ENCODE measurements at places on chromosomes 3 and 15.
A peak's percentile ranks its signal among the peaks of the same experiment; 100 is the strongest.

DNA sequence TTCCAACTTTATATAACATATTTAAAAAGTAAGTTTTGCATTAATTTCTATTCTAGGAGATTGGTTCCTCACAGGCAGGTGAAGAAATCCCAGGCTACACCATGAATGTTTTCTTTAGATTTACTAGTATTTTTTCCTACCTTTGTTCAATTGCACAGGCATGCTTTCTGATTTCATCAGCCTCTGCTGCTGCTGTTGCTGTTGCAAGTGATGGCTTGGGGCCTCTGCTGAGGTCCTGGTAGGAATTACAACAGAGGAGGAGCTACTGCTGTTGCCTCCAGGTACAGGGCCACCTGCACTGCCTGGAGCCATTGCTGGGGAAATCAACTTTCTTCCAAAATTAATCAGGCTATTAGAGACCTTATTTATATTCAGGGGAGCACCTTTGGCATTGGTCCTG lies 353.3 kb downstream of the PLCL2 start:
- DNase-seq, result no peak

- no peak for DNase-seq
Observed at GRCh38 chr15:47872208-47872607, 154.9 kb downstream of the SEMA6D start.

- no peak for DNase-seq
Observed at GRCh38 chr15:98646546-98647025, 1.8 kb upstream of the IGF1R start.

DNA sequence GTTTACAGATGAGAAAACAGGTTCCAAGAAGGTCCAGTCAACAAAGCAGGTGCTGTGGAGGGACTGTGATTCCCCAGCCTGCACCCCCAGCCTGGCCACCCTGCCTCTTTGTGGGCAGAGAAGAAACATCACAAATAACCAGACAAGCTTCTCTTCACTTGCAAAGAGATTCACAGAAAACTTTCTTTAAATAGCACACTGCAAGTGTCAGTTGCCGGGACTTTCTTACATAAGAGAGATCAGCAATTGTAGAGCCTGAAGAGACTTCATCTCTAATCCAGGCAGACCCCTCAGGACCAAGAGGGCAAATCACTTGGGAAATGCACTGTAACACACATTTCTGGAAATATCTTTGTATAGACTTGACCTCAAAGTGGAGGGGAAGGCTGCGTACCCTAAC lies 207.9 kb upstream of the CHRNA7 start:
- DNase-seq, result no peak

- DNase-seq, result peak; percentile 29
Observed at GRCh38 chr15:30962659-30963058, 28.8 kb downstream of the MTMR10 start.

- DNase-seq, result no peak
Observed at GRCh38 chr3:30184091-30184810, 422.1 kb upstream of the TGFBR2 start.

DNA sequence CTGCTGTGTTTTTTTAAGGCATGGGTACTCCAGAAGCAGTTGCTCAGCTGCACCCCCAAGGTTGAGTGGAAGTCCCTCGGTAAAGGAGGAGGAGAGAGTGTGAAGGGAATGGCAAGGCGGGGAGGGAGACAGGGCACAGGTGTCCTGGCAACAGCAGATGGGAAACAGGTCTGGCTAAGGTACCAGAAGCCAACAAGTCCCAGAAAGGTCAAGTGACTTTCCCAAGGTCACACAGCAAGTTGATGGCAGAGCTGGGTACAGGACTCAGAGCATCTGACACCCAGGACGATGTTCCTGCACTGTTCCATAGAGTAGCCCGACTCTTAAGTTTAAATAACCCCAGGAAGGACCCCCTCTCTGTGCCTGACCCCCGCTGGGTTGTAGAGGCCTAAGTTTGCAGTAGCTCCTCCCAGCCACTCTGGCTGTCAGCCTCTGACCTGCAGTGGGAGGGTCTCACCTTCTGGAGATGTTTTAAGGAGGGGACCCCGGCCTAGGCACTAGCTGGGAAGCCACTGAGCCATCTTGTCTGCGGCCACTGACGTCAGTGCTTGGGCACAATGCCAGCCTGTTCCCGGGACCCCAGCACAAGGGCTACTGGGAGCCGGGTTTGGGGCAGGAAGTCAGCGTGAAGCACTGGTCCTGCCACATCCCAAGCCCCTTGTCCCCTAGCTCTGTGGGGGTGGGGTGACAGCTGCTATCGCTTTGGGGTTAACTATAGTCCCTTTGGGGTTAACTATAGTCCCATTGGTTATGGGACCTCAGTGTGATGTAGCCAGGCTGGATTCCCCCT lies 10.5 kb downstream of the CSK start:
- DNase-seq, result no peak

DNA sequence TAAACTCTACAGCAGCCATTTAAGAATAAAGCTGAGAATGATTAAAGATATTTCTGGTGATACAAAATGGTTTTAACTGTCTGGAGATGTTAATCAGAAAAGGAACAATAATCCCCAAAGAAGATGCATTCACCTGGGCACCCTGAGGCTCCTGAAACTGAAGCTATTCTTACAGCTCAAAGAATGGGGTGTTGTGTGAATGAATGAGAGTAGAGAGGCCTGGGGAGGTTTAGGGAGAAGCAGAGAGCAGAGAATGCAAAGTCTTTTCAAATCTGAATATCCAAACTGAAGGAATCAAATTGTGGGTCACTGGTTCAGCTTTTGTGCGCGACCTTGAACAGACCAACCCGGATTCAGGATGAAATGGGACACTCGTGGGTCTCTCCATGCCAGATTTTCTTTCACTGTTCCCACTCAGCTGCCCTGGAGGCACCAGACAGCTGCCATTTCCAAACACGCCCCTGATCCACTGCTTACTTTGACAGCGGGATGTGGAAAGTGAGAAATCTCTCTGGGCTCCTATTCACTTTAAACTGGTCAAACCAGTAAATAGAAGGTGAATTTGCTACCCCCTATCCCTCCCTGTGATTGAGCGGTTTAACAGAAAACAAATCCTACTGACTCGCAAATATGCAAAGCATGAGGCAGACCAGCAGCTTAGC lies 485.5 kb upstream of the THBS1 start:
- DNase-seq, result no peak

- DNase-seq, result no peak
Observed at GRCh38 chr3:10345911-10346310, 25.0 kb upstream of the SEC13 start.

DNA sequence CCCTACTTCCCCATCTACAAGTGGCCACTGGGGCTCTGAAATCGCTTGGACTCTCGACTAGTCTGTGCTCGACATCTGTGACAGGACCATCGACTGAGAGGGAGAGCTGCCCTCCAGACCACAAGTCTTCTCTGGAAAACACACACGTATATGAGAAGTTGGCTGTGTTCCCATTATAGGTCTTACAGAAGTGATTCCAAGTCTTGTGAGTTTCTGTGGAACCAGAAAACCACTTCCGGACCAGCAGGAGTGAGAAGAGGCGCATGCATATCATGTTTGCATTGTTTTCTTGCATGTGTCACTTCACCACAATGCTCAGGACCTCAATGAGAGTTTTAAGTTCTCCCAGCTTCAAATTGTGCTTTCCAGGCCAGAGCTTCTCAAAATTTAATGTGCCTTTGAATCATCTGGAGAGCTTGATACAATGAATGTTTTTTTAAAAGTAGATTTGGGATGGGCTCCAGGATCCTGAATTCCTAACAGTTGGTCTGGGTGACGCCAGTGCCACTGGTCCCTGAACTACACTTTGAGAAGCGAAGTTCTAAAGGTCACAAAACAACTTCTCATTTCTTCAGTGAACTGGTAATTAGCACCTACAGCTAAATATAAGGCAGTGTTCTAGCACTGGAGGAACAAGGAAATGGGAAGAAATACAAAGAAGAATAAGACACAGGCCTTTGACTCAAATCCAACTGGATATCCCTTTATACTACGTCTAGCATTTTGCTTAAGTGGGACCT lies 15.7 kb downstream of the LIPC start:
- no peak for DNase-seq

GRCh38 chr3:183815951-183816475 lies 9.4 kb downstream of the MAP6D1 start:
- DNase-seq, result no peak

- no peak for DNase-seq
Observed at GRCh38 chr15:88202231-88202630, 54.3 kb downstream of the NTRK3 start.

GRCh38 chr15:53527996-53528395 lies 231.5 kb downstream of the WDR72 start:
- no peak for DNase-seq

DNA sequence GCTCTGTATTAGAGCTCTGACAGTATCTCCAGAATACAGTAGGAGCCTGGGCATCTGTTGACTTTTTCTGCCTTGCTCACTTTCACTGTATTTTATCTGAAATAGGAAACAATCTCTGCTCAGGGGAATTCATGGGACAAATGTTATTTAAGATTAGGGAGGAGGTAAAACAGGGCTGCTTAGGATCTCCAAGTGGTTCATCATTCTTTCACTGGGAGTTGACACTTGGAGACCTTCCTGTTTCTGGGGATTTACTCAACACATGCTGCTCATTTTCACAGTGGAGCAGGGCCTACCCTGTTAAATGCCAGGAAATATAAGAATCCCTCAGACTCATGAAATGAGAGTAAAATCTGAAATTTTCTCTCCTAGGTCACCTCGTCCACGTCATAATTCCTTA lies 185.5 kb downstream of the GAP43 start:
- DNase-seq, result no peak

DNA sequence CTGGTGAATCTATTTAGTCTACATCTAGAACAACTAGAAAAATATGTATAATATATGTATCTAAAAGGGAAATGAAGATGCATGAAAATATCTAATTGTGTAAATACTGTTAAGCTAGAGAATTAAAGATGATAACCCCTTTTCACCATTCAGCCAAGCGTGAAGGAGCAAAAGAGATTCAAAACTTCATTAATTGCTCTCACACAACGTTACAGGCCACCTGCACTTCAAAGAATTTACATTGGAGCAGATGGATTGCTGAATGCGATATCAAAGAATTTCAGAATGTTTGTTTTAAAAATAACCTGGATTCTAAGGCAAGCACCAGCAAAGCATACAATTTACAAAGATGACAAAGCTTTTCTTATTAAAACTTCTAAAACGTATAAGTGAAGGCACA lies 243.2 kb downstream of the ROBO2 start:
- no peak for DNase-seq

- peak; percentile 39 for DNase-seq
Observed at GRCh38 chr3:186882881-186883685, 40.6 kb downstream of the ADIPOQ start.

DNA sequence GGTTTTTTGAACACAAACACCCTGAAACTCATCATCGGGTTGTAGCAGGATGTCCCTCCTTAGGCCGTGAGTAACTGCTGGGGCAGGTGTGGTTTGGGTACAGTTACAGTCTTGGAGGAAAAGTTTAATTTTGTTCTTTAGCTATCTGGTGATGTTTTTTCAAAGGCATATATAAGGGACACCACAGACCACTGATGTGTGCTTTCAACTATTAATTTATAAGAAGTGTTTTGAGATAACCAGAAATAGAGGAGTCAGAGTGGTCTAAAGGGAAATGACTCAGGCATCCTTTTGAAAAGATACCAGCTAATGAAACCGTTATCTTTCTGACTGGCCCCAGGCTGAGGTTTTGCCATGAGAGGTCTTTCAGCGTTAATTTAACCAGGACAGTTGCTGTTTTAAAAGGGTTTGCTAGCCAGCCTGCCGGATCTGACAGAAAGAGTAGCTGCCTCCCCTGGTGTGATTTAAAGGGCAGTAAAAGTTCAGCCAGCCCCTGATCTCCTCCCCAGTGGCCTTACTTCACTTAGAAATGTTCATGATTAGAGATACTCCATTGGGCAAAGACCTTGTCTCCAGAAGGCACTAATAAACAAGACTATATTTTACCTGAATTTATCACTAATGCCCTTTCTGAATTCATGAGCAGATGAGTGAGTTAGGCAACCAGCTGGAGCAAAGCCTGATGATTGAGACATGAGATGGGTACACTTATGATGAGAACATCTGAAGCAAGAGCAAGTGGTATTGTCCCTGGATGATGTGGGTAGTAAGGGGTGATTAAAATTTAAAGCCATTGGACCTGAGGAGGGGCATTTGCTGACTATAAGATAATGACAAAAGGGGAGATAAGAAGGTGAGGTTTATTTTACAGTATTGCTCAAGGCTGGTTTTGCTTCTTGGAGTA lies 482.5 kb upstream of the TBL1XR1 start:
- DNase-seq, result peak; percentile 77

GRCh38 chr3:156581954-156582353 lies 27.0 kb upstream of the SSR3 start:
- DNase-seq, result no peak

GRCh38 chr3:136414476-136414875 lies 164.3 kb downstream of the PCCB start:
- no peak for DNase-seq

GRCh38 chr3:122079524-122080206 lies 24.5 kb downstream of the CD86 start:
- DNase-seq, result no peak

DNA sequence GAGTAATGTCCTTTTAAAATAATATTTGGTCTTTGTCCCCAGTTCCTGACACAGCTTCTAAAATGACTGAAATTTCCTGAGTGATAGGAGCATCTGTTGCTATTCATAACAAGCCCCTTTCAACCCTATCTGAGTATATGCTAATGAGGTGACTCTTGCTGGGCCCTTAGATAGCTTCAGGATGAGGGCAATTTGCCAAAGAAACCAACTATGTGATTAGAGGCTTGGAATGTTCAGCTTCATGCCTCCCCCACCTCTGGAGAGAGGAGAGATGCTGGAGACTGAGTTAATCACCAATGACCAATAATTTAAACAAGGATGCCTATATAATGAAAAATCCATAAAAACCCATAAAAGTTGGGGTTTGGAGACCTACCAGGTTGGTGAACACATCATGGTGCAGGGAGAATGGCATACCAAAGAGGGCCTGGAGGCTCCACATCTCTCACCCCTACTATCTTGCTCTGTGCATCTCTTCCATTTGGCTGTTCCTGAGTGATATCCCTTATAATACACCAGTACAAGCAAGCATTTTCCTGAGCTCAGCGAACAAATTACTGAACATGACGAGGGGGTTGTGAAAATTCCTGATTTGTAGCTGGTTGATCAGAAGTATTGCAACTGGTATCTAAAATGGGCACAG lies 189.2 kb downstream of the ECT2 start:
- no peak for DNase-seq
